Kidney (tissue), 22 donors: ENCODE measurements at places on chromosomes 16 and 17.

DNA sequence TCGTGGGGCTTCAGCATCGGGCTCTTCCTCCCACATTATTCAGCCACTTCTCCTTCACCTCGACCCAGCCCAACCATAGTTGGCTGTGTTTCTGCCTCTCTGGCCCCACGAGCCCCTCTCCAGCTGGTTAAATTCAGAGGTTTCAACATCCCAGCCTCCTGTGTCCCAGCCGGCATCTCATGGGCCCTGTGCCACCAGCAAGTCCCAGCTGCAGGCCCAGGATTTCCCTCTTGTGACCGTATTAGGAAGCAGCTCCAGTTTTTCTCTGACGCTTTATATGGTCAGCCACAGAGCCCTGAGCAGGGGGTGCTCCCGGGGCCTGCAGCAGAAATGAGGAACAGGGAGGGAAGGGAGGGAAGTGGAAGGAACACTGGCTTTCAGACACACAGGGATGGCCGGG lies 27.4 kb downstream of the MYH11 start:
- peak; percentile 34 for DNase-seq

GRCh38 chr17:69828087-69828486 lies 246.9 kb upstream of the KCNJ16 start:
- peak; percentile 14 for DNase-seq

- no peak for DNase-seq
Observed at GRCh38 chr17:41510251-41511065, 5.0 kb upstream of the KRT13 start.

DNA sequence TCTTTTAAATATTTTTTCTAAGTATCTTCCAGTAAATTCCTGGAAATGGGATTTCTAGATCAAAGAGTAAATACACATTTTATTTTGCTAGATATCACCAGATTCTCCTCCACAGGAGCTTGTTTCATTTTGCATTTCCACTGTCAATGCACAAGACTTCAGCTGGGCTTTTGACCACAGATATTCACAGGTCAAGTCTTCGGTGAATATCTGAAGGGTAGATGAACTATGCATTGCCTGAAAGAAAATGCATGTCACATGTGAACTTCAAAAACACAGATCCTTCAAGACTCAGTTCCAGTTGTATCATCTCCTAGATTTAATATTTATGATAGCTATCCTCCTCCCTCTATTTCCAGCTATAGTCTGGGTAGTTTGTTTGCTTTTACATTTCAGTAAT lies 963.6 kb upstream of the GOT2 start:
- peak; percentile 8 for DNase-seq

DNA sequence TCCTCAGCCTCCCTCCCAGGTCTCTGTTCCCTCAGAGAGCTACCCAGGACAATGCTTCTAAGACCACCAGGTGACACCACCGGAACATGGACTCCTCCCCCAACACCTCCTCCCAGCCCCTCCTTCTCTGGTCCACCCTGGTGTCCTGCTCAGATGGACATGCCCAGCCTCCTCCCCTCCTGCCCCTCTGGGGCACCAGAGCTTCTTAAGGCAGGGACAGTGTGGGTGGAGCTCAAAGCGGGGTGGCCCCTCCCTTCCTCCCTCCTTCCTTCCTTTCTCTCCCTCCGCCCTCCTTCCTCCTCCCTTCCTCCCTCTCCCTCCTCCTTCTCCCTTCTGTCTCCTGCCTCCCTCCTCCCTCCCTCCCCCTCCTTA lies 22.7 kb downstream of the TRPV3 start:
- DNase-seq, result peak; percentile 70

DNA sequence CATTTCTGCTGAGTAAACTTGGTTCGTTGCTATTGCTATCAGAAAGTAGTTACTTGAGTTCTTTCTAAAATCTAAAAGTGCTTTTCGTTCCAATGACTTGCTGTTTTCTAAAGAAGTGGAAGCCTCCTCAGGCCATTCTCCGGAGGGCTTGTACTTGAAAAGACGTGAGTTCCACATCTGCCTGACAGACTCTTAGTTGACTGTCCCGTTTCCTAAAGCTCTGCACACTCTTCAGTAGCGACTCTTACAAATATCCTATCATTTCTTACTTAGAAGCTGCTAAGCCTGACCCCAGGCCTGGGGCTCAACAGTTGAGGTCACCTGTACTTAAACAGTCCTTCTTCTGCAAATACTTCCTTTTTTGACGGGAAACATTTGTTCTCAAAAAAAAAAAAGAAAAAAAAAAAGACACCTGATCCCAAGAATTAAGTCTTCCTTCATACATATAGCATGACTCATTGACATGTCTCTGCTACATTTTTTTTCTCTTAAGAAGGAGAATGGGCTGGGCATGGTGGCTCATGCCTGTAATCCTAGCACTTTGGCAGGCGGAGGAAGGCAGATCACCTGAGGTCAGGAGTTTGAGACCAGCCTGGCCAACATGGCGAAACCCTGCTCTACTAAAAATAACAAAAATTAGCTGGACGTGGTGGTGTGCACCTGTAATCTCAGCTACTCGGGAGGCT lies 61.5 kb downstream of the DHRS7C start:
- no peak for DNase-seq

GRCh38 chr17:28811651-28812090 lies 30.9 kb downstream of the FAM222B start:
- no peak for DNase-seq

DNA sequence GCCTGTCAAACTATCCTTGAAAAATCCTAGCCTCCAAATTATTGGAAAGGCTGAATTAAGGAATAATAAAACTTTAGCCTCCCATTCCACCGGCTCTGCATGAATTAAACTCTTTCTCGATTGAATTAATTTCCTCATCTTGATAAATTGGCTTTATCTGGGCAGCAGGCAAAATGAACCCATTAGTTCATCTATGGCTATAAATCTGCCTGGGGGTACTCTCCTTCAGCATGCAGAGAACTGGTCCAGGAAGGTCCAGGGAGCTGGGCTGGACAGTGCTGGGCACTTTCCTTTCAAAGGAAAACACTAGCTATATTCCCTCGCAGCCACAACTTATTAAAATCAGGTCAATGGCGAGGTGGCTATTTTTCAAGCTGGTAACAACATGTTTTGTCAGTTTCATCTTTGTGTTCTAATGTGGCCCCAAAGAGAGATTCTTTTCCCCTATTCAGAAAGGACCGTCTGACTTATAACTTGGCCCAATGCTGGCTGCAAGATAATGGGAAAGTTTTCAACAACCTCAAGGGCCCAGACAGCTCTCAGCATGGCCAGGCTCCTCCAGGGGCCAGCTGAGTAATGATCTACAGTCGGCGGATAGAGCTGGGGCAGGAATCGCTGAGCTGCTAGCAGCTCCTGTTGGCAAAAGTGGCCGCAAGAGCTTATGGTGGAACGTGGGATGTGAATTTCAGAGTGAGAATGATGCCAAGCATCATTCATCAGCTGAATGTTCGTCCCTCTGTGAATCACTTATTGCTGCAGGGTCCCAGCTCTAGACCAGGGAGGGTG lies 326.9 kb downstream of the SLC39A11 start:
- no peak for DNase-seq

DNA sequence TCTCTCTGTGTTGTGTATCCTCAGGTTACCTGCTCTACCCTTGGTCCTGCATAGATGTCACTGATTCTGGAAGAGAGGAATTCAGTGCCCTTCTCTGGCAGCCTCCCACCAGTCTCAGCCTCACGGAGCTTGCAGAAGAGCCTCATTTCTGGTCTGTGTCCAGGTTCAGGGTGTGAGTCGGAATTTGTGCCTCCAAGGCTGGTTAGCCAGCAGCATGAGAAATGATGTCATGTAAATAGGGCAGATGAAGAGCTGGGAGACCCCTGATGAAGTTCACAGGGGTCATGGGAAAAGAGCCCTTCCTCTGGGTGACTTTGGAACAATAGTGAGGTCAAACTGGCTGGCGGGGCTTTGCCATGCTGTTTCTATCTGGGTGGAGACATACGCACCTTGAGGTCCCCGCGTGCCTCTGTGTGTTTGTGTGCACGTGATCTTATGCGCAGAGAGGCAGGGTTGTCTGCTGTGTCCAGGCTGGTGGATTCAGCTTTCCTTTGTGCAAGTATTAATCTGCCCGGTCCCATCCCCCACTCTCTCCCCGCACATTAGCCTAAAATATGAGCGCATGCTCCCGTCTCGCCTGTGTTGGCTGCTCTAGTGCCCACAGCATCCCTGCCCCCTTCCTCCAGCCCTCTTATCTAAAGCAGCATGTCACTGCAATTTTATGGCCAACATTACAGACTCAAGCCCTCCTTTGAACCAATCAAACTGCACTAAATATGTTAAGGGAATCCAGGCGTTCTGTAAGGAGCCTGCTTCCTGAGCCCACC lies 256.3 kb upstream of the ZFHX3 start:
- peak; percentile 67 for DNase-seq

- DNase-seq, result no peak
Observed at GRCh38 chr17:51197754-51198153, 31.5 kb downstream of the NME2 start.

- DNase-seq, result no peak
Observed at GRCh38 chr16:28218109-28218508, 6.3 kb upstream of the XPO6 start.

- no peak for DNase-seq
Observed at GRCh38 chr16:2284001-2284770, 16.3 kb upstream of the RNPS1 start.

DNA sequence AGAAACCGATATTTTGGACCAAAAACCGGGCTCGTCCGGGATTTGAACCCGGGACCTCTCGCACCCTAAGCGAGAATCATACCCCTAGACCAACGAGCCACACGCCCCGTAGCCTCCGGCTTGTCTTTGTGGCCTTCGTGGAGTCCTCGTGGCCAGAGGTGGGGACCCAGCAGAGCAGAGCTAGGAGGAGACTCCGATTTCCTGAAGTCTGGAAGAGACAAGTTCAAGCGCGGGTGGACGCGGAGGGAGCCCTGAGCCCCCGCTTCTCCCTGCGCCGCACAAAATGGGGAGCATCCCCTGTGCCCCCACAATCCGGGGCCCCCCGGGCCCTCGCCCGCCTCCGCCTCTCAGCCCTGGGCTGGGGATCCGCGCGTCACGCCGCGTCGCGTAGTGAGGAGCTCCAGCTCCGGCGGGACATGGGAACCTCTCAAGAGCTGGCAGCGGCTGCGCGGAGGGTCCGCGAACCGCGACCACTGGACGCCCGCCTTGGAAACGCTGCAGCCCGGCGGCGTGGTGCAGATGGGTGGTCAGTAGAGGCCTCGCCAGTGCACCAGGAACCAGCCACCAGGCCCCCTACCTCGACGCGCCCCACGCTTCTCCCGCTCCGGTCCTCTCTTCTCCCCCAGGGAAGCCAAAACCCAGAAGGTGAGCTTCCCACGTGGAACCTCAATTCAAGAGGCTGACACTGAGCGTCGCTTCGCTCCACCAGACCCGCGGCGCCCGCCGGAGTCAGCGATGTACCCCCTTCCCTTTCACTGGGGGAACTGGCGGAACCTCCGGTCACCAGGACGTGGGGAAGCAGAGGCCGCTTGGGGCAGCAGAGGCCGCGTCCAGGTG lies 5.2 kb upstream of the OR1F1 start:
- DNase-seq, result no peak

DNA sequence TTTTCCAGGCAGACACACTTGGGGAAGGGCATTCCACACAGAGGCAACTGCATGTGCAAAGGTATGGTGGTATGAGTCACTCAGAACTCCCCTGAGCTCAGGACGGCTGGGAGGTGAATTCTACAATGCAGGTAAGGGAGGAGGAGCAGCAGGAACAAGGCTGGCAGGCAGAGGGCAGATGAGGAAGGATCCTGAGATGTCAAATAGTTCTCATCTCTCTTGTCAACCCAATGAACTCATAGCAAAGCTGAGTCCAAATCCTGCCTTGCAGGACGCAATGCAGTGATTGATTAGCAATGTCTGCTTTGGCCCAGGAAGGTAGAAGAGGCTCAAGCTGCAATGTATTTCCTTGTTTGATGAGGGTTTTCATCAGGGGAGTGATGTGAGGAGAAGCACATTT lies 243.5 kb downstream of the XYLT1 start:
- no peak for DNase-seq

DNA sequence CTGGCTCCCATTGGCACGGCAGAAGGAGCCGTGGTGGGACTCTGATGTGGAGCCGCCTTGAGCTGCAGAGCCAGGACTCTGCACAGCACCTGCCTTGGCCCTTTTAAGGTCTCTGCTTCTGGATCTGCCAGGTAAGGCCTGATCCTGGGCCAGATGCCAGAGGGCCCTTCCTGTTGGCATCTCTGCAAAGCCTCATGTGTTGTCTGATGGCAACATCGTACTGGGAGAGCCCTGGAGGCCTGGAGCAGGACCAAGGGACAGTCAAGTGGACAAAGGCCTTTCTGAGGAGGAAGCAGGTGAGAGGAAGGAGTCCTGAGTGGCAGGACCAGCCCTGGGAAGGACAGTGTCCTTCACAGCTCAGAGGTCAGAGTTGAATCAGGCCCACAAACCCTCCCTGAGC lies 26.1 kb downstream of the SOCS1 start:
- DNase-seq, result no peak

DNA sequence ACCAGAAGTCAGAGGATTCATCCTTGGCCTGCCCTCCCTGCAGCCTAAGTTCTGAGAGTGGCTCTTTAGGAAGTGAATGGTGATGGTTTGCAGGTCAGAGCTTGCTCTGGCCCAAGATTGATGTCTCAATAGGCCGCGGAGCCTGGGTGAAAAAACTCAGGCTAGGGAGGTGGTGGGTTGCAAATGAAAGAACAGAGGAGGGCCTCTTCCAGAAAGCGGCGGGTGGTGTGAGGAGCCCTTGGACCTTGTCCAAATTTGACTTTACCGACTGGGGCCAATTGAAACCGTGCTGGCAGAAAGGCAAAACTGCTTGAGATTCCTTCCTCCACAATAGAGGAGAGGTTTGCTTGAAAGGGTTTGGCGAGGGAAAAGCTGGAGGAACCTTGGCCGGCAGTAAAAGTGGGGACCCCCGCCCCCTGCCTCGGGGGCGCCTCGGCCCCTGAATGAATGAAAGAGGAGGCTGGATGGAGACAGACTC lies 331.3 kb downstream of the SEC14L1 start:
- DNase-seq, result no peak

DNA sequence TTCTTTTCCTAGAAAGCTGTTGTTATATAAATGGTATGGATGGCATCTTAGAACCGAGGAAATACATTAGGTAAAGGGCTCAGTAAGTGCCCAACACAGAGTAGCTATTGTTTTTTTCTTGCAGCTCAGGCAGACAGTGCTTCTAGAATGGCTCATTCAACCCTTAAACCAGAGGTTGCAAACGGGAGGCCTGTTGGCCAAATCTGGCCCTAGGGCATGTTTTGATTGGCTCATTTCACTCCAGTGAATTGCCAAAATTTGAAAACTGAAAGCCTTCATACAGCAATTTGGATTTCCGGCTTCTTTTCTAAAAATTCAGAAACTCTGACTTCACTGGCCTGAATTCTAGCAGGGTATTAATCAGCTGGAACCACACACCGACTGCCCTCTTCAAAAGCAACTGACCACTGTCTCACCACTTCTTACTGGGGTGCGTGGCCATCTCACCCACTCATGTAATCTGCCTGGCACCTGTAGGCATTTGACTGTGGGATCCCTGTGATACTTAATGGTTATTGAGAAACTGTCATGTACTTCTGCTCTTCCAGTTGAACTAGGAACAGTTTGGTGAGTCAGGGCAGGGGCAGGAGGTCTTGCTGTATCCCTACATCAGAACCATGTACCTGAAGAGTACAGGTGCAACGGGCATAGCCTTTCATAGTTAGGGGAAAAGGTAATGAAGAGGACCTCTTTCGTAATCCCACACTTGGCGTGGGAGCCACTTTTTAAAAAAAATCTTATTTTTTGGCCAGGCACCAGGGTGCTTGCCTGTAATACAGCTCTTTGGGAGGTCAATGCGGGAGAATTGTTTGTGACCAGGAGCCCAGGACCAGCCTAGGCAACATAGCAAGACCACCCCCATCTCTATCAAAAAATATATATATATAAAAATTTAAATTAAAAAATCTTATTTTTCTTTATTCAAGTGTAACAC lies 53.6 kb upstream of the SCNN1B start:
- DNase-seq, result no peak

- peak; percentile 61 for DNase-seq
Observed at GRCh38 chr17:57861000-57861789, 11.4 kb upstream of the MRPS23 start.

GRCh38 chr16:83969771-83970429 lies 1.9 kb downstream of the NECAB2 start:
- DNase-seq, result no peak
